Activated CD8-positive, alpha-beta memory T cell treated with anti-CD3 and anti-CD28 coated beads for 1 hour (primary cell): ENCODE measurements at places on chromosomes 16 and 17.

- no peak for DNase-seq
Observed at GRCh38 chr17:78532922-78533640, 44.1 kb downstream of the DNAH17 start.

- DNase-seq = no peak
Observed at GRCh38 chr17:49338883-49339282, 23.2 kb downstream of the ZNF652 start.

DNA sequence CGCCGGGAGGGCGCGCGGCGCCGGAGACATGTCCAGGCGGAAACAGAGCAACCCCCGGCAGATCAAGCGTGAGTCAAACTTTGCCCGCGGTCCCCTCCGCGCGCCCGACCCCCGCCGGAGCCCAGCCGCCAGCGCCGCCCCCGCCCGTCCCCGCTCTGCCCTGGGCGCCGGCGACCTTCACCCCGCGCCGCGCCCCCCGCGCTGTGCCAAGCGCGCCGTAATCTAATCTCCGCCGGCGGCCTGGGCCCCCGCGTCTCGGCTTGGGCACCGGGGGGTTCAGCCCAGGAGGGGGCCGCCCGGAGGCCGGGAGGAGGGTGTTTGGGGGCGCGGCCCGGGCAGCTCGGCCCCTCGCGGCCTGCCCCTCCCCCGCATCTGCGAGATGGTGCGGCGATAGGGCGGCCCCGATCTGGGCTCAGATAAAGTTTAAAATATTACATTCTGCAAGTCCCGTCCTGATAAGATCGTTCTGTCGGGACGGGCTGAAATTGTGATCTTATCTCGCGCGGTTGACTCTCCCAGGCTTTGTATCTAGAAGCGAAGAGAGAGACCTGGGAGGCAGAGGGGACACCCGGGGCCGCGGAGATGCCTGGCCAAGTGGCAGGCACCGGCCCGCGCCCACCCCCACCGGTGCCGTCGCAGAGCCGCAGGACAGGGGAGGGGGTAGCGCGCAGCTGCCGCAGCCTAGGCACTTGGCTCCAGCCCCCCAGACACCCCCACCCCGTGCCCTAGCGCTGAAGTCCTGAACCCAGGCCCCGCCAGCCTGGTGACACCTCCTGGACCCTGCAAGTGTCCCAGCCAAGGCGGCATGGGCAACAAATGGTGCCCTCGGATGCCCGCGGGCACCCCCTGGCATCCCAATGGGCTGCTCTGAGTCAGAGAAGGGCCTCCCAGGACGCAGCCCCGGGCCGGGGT, 787 bp downstream of the ZFPM1 start:
- no peak for DNase-seq

DNA sequence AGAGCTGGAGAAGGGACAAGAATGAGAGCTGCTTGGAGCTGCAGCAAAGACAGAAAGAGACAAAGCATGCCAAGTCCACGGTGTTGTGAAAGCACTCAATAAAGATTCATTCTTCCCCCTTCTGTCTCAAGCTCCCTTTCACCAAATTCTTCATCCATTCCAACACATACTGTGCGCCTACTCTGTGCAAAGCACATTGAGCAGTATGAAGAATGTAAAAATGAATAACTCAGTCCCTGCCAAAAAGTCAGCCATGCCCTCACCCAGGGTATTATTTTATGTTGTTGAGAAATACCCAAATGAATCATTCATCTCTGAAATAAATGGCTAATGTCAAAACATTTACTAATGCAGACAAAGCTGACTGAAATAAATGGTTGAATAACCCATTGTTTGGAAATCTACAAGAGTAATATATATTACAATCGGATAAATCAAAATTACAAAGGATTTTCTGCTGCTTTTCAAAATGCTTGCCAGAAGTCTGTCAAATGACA, 282.9 kb upstream of the IRX5 start:
- no peak for DNase-seq

GRCh38 chr17:27760069-27760885, 40.1 kb downstream of the NOS2 start:
- DNase-seq = peak; percentile 20

- no peak for DNase-seq
Observed at GRCh38 chr17:33090806-33091205, 99.2 kb downstream of the SPACA3 start.

DNA sequence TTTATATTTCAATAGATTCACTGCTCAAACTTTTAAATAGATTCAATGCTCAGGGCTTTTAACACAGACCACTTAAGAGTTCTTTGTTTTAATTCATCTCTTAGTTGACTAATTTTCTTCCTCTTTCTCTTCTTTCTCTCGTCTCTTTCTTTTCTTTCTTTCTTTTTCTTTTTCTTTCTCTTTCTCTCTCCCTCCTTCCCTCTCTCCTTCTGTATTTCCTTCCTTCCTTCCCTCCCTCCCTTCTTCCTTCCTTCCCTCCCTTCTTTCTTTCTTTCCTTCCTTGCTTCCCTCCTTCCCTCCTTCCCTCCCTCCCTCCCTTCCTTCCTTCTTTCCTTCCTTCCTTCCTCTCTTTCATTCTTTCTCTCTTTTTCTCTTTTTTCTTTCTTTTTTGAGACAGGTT, 104.4 kb downstream of the LYRM1 start:
- no peak for DNase-seq

DNA sequence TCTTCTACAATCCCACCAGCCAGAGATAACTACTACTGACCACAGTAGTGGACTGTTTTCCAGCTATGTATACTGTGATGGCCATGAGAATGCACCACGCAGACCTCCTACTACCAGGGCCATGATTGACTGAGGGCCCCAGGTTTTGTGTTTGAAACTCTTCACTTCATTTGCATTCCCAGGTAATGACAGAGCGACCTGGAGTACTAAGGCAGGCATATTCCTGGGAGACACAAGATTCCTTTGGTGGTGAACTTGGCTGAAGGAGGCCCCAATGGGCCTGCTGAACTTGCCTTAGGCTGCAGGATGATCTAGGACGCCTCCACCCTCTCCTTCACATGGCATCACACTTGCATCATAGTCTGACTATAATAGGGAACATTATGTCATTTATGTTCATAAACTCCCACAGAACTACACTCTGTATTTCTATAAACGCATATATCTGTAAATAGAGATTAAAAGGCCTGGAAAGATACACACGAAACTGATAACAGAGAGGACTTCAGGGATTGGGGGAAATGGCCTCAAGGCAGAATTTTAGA, 30.4 kb downstream of the CLEC19A start:
- no peak for DNase-seq

DNA sequence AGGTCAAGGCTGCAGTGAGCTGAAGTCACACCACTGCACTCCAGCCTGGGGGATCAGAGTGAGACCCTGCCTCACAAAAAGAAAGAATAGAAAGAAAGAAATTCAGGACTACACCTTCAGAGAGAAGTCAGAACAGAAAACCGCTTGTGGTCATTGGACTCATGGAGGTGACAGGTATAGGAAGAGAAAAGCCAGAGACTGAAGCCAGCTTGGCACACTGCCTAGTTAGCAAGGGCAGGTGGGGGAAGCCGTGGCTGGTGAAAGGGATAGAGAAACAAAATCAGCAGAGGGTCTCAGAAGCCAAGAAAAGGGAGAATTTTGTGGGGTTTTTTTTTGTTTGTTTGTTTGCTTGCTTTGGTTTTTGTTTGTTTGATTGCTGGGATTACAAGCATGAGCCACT, 32.9 kb upstream of the SKAP1 start:
- DNase-seq = no peak

- DNase-seq = no peak
Observed at GRCh38 chr16:49277386-49277742, 4.3 kb downstream of the CBLN1 start.

DNA sequence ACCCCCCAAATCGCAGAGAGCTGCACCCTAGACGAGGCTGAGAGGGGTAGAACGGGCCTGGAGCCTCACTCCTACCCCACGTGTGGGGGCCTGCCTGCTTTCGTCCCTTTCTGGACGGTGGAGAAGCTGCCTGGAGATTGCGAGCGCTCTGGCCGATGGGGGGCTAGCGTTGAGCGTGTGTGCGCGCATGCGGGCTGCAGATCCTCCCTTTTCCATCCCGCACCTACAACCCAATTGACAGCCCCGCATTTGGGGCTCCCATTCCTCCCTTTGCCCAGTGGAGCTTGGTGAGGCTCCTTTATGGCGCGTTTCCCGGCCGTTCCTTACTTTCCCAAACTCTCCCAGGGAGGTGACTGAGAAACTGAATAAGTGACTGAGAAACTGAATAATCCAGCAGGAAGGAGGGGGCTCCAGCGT, 907 bp upstream of the ESRP2 start:
- DNase-seq = no peak

DNA sequence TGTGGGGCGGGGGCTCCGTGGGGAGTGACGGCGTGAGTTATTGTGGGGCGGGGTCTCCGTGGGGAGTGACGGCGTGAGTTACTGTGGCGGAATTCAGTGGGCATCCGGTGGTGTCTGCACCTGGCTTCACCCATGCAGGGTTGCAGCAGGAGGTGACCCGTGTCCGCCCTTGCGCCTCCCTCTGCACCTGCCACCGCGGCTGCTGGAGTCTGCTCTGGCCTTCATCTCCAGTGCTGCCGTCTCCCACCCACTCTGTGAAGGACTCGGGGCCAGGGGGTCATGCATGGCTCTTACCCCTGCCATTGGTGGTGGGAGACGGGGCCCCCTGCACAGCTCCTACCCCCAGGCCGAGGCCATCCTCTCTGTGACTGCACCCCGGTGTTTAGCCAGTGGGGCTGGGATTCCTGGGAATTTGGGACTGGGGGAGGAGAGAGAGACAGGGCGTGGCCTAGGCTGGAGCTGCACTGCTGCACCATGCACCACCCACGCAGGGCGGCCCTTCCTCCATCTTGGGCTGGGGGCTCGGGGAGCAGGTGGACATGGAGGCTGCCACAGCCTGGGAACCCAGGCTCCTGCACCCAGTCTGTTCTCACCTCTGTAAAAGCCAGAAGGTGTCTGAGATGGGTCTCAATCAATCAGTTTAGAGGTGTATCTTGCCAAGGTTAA, 1.3 kb upstream of the PABPN1L start:
- no peak for DNase-seq
